Sigmoid colon (tissue), 7 donors: ENCODE measurements at places on chromosomes 4 and X.

- no peaks in the 10 kb centered on the region for H3K27me3 ChIP-seq
- no peak overlapping the region for H3K4me3 ChIP-seq
- no peak overlapping the region for H3K27ac ChIP-seq
- H3K36me3 ChIP-seq = no peaks in the 10 kb centered on the region
These were observed 121.8 kb upstream of the GALNT7 start for GRCh38 chr4:173046818-173047217.

GRCh38 chr4:141567326-141567915 is 69.0 kb upstream of the IL15 start:
- H3K27ac ChIP-seq = no peak overlapping the region
- H3K36me3 ChIP-seq = no peaks in the 10 kb centered on the region
- no peak overlapping the region for H3K4me3 ChIP-seq
- no peaks in the 10 kb centered on the region for H3K4me1 ChIP-seq

- peaks cover 15% of the 10 kb centered on the region for H3K4me1 ChIP-seq
- H3K27ac ChIP-seq = no peak overlapping the region
- no peak overlapping the region for H3K4me3 ChIP-seq
These were observed 110.4 kb upstream of the ATXN3L start for GRCh38 chrX:13430136-13430827.

- no peaks in the 10 kb centered on the region for H3K27me3 ChIP-seq
- H3K4me1 ChIP-seq = no peaks in the 10 kb centered on the region
- peak; percentile 68 for DNase-seq
These were observed 58.1 kb downstream of the MAML3 start for GRCh38 chr4:140095694-140096482.

GRCh38 chr4:79576429-79576753 is 168.4 kb upstream of the GK2 start:
- H3K4me3 ChIP-seq = no peak overlapping the region
- no peaks in the 10 kb centered on the region for H3K36me3 ChIP-seq
- H3K4me1 ChIP-seq = peaks cover 19% of the 10 kb centered on the region
- no peaks in the 10 kb centered on the region for H3K27me3 ChIP-seq
- no peak for DNase-seq

GRCh38 chr4:183504064-183504929 is 561 bp upstream of the ING2 start:
- DNase-seq = peak; percentile 99
- H3K27me3 ChIP-seq = no peaks in the 10 kb centered on the region
- H3K4me3 ChIP-seq = peak overlapping the region; percentile 96
- no peaks in the 10 kb centered on the region for H3K36me3 ChIP-seq
- peaks cover 11% of the 10 kb centered on the region for H3K4me1 ChIP-seq

GRCh38 chr4:8696369-8697127 is 104.0 kb downstream of the CPZ start:
- H3K4me3 ChIP-seq = no peak overlapping the region
- H3K4me1 ChIP-seq = no peaks in the 10 kb centered on the region
- peak; percentile 53 for DNase-seq
- H3K27me3 ChIP-seq = no peaks in the 10 kb centered on the region

- no peaks in the 10 kb centered on the region for H3K36me3 ChIP-seq
- no peak overlapping the region for H3K27ac ChIP-seq
- H3K4me3 ChIP-seq = no peak overlapping the region
- H3K27me3 ChIP-seq = no peaks in the 10 kb centered on the region
- H3K4me1 ChIP-seq = no peaks in the 10 kb centered on the region
- DNase-seq = no peak
These were observed 9.3 kb upstream of the SAT1 start for GRCh38 chrX:23773601-23774175.

DNA sequence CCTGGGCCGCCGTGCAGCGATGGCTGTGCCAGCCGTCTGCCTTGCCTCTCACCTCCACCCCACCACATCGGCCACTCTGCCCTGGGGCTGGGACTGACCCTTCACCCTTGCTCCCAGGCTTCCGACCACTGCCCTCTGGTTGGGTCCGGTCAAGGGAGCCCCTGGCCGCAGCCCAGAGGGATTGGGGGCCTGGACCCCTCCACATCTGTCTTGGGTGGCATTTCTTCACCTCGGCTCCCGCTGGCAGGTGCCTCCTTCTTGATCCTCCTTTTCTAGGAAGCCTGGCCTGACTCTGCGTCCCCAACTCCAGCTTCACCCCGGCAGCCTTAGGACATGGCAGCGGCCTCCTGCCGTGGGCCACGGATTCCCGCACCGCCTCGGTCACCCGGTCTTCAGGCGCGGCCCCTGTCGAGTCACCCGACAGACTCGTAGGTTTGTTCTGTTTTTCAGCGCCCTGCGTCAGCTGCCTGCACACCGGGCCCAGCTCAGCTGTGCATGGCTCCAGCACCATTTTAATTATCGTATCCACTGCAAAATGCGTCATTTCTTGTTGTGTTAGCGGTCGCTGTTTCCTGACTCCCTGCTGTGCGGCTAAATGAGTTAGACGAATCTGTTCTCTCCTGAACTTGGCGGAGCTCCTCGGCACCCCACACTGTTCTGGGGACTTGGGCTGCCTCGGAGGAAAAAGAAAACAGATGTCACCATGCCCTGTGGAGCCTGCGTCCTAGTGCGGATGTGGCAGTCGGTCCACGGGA is 124.0 kb downstream of the FAM53A start:
- H3K27me3 ChIP-seq = peaks cover 8% of the 10 kb centered on the region
- H3K4me3 ChIP-seq = no peak overlapping the region
- no peaks in the 10 kb centered on the region for H3K4me1 ChIP-seq
- H3K36me3 ChIP-seq = no peaks in the 10 kb centered on the region

DNA sequence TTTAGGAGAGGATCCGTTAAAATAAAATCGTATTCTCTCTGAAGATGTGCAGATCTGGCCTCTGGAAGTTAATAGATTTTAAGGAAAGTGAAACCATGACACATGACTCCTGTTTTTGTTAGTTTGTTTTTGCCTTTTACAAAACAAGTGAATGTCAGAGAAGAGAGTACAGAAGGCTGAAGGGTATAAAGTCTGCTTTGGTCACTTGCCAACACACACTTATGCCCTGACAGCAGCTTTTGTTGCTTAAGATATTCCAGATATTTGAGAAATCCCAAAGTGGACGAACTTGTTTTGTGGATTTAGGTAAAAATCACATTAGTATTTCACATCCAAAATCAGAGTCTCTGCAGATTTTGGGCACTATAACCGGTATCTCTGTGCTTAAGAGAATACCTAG is 192.4 kb upstream of the RASGEF1B start:
- no peaks in the 10 kb centered on the region for H3K4me1 ChIP-seq
- DNase-seq = no peak
- no peaks in the 10 kb centered on the region for H3K27me3 ChIP-seq
- no peaks in the 10 kb centered on the region for H3K36me3 ChIP-seq

DNA sequence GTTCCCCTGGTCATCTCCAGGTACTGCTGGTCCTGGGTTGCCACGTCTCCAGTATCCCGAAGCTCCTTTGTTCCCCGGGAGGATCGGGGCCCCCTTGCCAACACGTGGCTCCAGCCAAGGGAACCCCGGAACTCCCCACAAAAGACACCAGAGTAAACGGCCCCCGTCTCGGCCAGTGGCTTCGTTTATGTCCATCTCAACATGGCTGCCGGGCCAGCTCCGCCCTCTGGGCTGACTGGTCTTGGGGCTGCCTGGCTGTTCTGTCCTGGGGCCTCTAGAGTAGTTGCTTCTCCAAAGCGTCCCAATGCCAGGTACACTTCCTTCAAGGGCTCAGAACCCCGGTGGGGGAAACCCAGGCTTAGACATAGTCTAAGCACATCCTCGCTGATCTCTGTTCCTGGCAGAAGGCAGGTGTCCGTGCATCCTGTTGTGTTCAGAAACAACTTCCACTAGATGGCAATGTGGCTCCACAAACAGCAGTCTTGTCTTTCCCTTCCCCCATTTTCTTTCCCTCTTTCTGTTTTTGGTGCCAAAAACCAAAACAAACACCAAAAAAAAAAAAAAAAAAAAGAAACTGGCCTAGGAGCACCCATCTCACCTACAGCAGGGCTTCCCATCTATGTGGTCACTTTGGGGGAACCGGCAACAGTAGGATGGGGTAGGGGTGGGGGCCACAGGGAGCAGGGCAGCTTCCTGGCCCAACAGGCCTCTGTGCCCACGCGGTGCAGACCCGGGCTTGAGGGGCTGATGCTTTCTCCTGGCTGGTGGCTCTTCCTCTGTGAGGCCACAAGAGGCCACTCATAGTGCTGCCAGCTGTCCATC is 35.3 kb downstream of the NBDY start:
- no peak overlapping the region for H3K27ac ChIP-seq
- H3K36me3 ChIP-seq = no peaks in the 10 kb centered on the region
- no peaks in the 10 kb centered on the region for H3K4me1 ChIP-seq
- peak overlapping the region; percentile 40 for H3K4me3 ChIP-seq
- H3K27me3 ChIP-seq = no peaks in the 10 kb centered on the region

DNA sequence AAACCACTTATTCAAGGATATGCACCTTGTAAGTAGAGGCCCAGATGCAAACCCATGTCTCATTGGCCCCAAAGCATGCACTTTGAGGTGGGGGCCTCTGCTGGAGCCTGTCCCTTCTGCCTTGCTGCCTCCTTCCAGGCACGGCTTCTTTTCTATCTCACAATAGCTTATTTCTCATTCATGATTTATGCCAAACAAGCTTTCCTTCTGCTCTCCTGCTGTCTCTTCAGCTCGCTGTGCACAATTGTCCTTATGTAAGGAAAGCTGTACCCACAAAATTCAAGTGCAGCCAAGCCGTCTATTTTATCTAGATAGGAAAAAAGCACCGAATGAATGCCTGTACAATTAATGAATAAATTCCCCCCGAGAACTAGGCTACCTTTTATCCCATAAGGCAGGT is 124.8 kb upstream of the PACRGL start:
- H3K4me1 ChIP-seq = no peaks in the 10 kb centered on the region
- no peaks in the 10 kb centered on the region for H3K36me3 ChIP-seq
- no peak for DNase-seq
- no peak overlapping the region for H3K4me3 ChIP-seq
- H3K27me3 ChIP-seq = no peaks in the 10 kb centered on the region

DNA sequence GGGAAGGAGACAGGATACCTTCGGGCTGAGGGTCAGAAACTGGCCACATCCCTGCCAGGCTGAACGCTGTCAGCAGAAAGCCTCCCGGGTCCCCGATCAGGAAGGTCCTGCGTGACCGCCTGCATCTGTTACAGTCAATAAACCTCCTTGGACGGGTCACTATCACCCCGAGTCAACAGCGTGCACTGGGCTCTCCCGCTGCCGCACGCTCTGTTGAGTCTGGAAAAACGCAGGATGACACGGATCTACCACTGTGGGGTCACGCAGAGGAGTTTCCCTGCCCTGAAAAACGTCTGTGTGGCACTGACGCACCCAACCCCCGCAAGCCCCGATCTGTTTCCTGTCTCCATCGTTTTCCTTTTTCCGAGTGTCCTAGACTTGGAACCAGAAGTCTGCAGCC is 12.1 kb downstream of the PPP2R3B start:
- peaks cover 44% of the 10 kb centered on the region for H3K27me3 ChIP-seq
- peaks cover 18% of the 10 kb centered on the region for H3K4me1 ChIP-seq
- H3K36me3 ChIP-seq = no peaks in the 10 kb centered on the region
- no peak for DNase-seq
- H3K27ac ChIP-seq = no peak overlapping the region

- H3K27ac ChIP-seq = no peak overlapping the region
- no peaks in the 10 kb centered on the region for H3K27me3 ChIP-seq
- H3K4me3 ChIP-seq = no peak overlapping the region
- no peaks in the 10 kb centered on the region for H3K36me3 ChIP-seq
These were observed 11.2 kb downstream of the FHDC1 start for GRCh38 chr4:152947311-152947710.

DNA sequence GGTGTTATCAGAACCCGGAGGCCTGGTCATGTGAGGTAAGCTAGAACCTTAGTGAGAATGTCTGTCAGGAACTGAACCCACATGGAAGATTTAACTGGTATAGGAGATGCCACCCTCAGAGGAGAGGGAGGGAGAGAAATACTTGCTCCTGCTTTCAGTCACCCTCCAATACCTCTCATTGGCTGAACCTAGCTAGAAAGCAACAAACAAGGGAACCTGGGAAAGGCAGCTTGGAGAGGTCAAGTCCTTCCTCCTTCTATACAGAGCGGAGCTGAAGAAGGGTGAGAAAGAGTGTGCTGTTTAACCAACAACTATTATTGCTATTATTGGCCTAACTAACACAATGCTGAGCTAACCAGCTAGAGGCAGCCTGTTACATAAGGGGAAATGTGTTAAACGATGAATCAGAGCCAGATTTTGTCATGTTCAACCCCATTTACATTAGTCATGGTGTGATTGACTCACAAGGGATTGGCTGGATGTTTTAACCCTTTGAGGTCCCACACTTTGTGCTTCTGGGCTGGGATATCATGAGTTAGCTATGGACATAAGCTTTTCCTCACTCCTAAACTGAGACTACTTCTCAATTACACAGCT is 96.5 kb upstream of the ESX1 start:
- H3K27me3 ChIP-seq = no peaks in the 10 kb centered on the region
- H3K4me1 ChIP-seq = no peaks in the 10 kb centered on the region
- no peak for DNase-seq
- no peaks in the 10 kb centered on the region for H3K36me3 ChIP-seq

GRCh38 chr4:15027921-15028435 is 25.7 kb downstream of the CPEB2 start:
- H3K4me3 ChIP-seq = no peak overlapping the region
- no peaks in the 10 kb centered on the region for H3K27me3 ChIP-seq
- no peaks in the 10 kb centered on the region for H3K36me3 ChIP-seq
- H3K4me1 ChIP-seq = no peaks in the 10 kb centered on the region

GRCh38 chr4:173490256-173490655 is 39.8 kb downstream of the HAND2 start:
- peak overlapping the region; percentile 53 for H3K27ac ChIP-seq
- no peaks in the 10 kb centered on the region for H3K4me1 ChIP-seq
- H3K27me3 ChIP-seq = no peaks in the 10 kb centered on the region
- H3K36me3 ChIP-seq = no peaks in the 10 kb centered on the region

DNA sequence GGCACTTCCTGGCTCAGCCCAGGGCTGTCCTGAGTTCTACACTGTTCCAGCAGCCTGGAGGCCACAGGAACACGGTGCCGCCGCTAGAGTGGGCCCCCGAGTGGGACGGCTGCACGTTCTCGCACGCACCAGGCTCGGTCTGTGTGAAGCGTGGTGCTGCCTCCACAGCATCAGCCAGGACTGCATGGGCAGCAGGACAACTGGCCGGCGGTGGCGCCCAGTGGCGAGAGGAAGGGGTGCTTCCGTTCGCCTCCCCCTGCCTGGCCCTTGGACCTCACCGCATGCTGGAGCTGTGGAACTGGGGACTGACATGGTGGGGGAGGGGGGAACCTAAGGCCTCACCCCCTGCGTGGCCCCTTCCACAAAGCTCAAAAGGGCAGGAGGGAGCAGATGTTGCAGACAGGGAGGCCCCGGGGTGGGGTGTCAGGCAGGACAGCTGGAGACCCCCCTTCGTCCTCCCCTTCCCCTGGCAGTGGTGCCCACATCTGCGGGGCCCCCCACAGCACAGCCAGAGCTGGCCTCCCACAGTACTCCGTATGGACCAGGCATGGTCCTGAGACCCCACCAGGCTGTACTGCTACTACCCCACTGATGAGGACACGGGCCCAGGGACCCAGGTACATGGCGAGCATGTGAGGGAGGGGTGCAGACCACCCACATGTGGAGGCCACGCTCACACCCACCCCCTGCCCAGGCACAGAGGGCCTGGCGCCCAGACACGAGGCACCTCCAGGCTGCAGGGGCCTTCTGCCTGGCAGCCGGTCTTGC is 58.5 kb downstream of the ACOX3 start:
- no peaks in the 10 kb centered on the region for H3K4me1 ChIP-seq
- no peaks in the 10 kb centered on the region for H3K27me3 ChIP-seq
- H3K27ac ChIP-seq = no peak overlapping the region
- peaks cover under 1% of the 10 kb centered on the region for H3K36me3 ChIP-seq

GRCh38 chrX:115639334-115639880 is 78.4 kb downstream of the PLS3 start:
- no peak overlapping the region for H3K4me3 ChIP-seq
- no peaks in the 10 kb centered on the region for H3K36me3 ChIP-seq
- no peaks in the 10 kb centered on the region for H3K4me1 ChIP-seq

GRCh38 chr4:108149588-108150380 is 18.9 kb downstream of the LEF1 start:
- no peaks in the 10 kb centered on the region for H3K4me1 ChIP-seq
- no peak overlapping the region for H3K4me3 ChIP-seq
- H3K36me3 ChIP-seq = no peaks in the 10 kb centered on the region
- no peak for DNase-seq
